ENCODE measurements at places on chromosomes 6 and 20.

DNA sequence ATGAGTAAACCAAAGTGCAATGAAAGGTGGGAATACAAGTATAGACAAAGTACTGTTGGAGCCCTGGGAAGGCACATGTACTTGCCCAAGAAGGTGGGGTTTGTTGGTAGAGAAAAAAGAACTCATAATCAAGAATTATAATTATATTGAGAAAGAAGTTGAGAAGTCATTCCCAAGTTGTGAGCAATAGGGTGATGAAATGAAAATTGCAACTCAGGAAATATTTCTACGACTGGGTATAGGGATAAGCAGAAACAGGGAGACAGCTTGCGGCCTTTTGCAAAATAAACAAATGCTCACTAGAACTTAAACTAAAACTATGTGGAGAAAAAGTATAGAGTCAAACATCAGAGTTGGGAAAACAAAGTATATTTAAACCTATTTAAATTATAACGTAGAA is 250.7 kb upstream of the FAM83B start:
- no peak for DNase-seq

- no peak for DNase-seq
Measured at GRCh38 chr20:36405255-36405654, 99.1 kb downstream of the DLGAP4 start.

GRCh38 chr6:112691289-112691688 is 344.2 kb downstream of the RFPL4B start:
- no peak for DNase-seq

GRCh38 chr20:41510224-41510623 is 108.0 kb downstream of the CHD6 start:
- DNase-seq, result no peak

- no peak for DNase-seq
Measured at GRCh38 chr6:150069706-150070105, 785 bp upstream of the ULBP3 start.

DNA sequence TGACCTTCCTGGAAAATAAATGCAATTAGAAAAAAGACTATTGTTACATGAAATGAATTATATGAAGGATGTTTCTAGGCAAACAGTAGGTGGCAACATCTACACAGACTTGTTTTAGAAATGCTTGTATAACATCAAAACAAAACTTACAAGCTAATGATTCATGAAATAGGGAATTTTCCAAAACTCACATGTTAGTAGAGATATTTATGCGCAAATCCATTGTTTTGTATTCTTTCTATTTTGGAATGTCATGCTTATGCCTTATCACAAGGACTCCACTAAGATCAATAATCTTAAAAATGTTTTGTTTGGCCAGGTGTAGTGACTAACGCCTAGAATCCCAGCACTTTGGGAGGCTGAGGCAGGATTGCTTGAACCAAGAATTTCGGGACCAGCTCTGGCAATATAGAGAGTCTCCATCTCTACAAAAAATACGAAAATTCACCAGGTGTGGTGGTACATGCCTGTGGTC is 32.3 kb upstream of the LGSN start:
- no peak for DNase-seq

GRCh38 chr6:106773522-106773921 is 144.1 kb downstream of the QRSL1 start:
- DNase-seq, result no peak

DNA sequence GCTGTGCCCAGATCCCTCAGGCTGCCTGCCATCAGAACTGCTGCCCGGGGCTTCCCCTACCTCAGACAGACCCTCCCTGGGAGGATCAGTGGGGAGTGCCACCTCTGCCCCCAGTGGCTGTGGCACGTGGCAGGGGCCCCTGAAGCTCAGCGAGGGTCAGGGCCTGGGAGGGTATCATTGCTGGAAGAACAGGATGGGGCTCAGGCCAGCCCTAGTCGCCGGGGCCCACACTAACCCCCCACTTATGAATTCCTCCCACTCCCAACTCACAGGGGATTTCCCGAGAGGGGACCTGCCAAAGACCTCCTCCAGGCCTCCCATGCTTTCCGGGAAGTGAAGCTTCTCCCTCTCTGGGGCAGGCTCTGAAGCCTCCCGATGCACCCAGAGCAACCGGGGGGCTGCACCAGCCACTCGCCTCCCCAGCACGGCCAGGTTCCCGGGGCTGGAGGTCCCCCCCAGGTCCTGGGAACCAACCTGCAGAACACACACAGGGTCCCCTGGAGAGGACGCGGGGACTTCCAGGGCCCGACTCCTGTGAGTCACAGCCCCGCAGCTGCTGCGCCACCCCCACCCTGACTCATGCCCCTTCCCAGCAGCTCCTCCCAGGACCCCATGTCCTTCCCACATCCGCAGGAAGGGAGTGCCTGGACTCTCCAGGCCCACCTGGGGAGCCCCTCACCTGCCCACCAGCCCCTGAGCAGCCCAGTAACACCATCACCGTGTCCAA is 2.5 kb downstream of the TNFRSF6B start:
- DNase-seq, result no peak

GRCh38 chr6:18477301-18477941 is 90.3 kb downstream of the RNF144B start:
- DNase-seq, result no peak

DNA sequence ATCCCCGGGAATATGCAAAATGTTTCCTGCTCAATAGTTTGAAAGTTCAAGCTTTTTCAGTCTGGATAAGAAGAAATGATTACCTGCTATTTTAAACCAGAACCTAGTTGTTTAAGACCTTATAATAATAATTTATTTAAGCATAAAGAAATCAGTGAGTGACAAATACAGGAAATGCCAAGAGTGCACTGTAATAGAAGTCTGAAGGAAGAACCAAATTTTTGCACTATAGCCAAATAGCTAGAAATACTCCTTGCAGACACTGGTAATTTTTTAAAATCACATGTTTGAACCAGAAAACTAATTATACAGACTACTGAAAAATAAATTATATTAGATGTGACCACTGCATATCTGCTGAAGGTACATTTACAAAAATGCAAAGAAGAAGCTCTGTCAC is 93.2 kb downstream of the MMS22L start:
- no peak for DNase-seq

DNA sequence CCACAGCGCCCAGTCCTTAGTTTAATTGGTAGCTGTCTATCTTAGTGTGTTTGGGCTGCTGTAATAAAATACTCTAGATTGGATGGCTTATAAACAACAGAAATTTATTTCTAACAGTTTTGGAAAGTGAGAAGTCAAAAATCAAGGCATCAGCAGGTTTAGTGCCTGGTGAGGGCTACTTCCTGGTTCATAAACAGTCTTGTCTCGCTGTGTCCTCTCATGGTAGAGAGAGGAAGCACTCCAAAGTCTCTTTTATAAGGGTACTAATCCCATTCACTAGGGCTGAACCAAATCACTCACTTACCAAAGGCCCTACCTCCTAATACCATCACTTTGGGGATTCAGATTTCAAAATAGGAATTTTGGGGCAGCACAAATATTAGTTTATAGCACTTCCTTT is 336.9 kb upstream of the RSPO3 start:
- DNase-seq, result no peak

GRCh38 chr6:5729080-5729434 is 277.7 kb downstream of the NRN1 start:
- DNase-seq, result peak; percentile 18

DNA sequence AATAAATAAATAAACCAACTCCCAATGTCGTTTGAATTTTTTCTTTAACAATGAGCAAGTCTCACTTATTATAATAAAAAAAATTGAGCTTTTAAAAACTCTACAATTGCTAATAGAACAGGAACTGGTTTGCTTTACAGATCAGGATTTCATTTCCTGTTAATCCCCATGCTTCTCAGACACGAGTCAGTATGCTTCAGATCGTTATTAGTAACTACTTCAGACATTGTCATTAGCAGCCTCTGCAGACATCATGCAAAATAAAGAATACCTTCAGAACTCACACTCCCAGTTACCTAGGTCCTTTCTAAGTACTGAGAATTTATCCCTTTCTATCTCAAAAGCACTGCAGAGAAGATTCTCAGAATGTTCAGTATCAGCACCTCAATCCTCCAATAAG is 10.0 kb upstream of the FAM210B start:
- DNase-seq, result no peak

- DNase-seq, result no peak
Measured at GRCh38 chr20:23159947-23160318, 73.8 kb upstream of the CD93 start.

GRCh38 chr20:9166153-9166780 is 97.4 kb downstream of the PLCB4 start:
- no peak for DNase-seq

DNA sequence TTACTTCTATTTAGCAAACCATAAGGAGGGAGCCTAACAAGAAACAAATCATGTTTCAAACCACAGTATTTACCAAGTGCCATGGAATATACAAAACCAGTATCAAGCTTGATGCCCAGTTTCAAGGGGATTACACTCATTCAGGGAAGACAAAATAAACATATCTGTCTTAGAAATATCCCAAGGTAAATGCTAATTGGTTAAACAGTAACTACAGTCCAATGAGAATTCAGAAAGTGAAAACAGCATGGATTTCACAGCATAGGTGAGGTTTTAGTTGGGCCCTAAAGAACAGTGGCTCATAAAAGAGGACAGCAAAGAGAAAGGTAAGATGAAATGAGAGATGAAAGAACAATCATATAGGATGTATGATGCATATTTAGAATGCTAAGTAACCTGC is 110.3 kb downstream of the CHD6 start:
- no peak for DNase-seq

DNA sequence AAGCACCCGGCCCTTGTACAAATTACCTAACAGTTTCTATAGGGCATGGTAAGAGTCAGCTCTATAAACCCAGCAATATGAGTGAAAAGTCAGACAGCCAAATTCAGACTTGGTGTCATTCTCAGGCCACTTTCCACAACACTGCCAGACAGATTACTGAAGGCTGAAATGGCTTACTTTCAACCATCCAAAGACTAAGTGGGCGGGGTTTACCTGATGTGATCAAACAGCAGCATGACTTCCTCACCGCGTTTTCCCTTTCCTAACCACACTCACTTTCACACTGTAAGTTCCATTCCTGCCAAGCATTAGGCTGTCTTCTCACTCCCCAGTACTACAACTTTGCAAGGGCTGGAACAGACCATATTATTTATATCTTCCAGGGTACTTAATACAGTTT is 85.9 kb downstream of the SMLR1 start:
- no peak for DNase-seq

DNA sequence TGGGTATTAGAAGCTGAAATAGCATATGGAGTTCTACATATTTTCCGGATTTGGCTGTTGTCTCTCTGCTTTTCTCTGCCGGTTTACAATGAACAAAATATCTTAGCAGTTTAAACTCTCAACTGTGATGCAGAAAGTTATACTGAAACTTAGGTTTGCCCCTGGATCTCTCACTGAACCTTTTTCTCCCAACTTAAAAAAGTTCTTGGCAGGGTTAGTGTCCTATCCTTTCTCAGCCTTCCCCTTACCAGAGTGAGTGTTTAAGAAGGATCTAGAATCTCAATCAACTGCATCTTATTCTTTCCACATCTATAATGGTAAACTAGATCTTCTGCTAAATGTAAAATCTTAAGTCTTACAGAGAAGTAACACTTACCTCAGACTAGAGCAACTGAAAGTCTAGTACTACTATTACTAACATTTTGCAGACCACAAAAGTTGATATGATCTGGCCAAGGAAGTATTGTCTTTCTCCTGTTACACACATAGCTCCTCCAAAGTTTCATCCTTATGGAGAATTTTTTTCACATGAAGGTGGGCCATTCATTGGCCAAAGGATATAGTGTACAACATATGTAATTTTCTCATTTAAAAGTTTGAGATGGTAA is 392.3 kb upstream of the RUNX2 start:
- no peak for DNase-seq

- no peak for DNase-seq
Measured at GRCh38 chr20:16760431-16761304, 12.5 kb downstream of the OTOR start.

DNA sequence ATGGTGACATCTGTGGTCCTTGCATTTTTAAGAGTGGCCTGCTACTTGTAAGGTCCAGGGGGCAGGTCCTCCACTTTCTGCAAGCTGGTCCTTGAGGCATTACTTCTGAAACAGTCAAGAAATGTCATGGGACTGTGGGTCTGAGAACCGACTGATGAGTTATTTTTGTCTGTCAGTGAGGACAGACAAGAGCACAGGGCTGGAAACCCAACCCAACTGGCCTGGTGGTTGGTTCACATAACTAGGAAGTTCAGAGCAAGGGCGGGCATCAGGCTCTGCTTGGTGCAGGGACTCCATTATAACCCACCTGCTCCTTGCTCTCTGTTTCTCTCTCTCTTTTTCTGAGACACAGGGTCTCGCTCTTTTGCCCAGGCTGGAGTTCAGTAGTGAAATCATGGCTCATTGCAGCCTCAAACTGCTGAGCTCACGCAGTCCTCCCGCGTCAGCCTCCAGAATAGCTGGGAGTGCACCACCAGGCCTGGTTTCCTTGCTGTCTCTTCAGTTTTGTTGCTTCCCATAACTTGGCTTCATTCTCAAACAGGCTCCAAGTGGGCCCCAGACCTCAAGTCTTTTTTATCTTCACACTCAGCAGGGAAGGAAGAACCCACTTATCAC is 9.2 kb downstream of the CST3 start:
- no peak for DNase-seq

- DNase-seq, result no peak
Measured at GRCh38 chr6:9834233-9834632, 580.6 kb downstream of the TFAP2A start.

- no peak for DNase-seq
Measured at GRCh38 chr20:44011251-44011940, 96.7 kb downstream of the TOX2 start.

DNA sequence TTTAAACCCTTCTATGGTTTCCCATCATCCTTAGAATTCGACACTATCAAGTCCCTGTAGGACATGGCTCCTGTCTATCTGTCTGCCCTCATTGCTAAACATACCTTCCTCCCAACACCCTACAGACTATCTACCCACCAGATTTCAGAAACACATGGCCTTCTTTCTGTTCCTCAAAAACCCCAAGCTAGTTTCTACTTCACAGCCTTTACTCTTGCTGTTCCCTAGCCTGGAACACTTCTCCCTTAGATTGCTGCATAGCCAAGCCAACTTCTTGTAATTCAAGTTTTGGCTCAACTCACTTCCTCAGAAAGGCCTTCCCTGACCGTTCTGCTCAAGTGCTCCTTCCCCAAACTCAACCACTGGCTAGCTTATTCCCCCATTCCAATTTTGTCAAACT is 156.2 kb downstream of the BTBD9 start:
- DNase-seq, result no peak

GRCh38 chr6:157667211-157668008 is 155.6 kb upstream of the SNX9 start:
- DNase-seq, result peak; percentile 73

- no peak for DNase-seq
Measured at GRCh38 chr6:35725721-35726438, 11.0 kb upstream of the ARMC12 start.

- no peak for DNase-seq
Measured at GRCh38 chr6:163943607-163944385, 529.3 kb downstream of the QKI start.

DNA sequence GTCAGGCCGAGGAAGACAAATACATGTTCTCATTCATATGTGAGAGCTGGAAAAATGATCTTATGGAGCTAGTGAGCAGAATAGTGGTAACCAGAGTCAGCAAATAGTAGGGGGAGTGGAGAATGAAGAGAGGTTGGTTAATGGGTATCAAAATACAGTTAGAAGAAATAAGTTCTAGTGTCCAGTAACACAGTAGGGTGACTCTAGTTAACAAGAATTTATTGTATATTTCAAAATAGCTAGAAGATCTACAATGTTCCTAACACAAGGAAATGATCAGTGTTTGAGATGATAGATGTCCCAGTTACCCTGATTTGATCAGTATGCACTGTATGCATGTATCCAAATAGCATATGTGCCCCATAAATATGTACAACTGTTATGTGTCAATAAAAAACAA is 128.4 kb downstream of the BCKDHB start:
- DNase-seq, result no peak
